ENCODE measurements at places on chromosomes 4 and X.

GRCh38 chr4:73620115-73620792 is at the start of gene RASSF6:
RASSF6 (minus strand) TSS chr4:73620436; CDS start chr4:73611795, 8,641 bp downstream.
- DNase-seq: no peak

GRCh38 chr4:58061967-58062366 is 951.8 kb upstream of the IGFBP7 start:
- DNase-seq: no peak

DNA sequence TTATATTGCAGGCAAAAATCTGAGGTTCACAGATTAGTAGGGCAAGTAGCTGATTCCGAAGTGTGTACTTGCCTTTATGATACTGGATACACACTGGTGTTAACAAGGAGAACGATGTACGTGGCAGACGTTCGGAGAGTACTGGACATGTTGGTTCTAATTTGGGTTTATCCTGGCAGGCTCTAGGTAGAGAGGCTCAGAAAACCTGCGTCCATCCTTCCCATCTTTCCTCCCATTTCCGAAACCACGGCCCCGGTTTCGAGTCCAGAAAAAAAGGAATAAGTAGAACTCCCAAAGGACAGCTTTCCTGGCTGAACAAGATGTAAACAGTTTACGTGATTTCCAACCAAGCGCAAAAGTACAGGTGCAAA is 351 bp upstream of the SLC30A9 start:
- DNase-seq: no peak

DNA sequence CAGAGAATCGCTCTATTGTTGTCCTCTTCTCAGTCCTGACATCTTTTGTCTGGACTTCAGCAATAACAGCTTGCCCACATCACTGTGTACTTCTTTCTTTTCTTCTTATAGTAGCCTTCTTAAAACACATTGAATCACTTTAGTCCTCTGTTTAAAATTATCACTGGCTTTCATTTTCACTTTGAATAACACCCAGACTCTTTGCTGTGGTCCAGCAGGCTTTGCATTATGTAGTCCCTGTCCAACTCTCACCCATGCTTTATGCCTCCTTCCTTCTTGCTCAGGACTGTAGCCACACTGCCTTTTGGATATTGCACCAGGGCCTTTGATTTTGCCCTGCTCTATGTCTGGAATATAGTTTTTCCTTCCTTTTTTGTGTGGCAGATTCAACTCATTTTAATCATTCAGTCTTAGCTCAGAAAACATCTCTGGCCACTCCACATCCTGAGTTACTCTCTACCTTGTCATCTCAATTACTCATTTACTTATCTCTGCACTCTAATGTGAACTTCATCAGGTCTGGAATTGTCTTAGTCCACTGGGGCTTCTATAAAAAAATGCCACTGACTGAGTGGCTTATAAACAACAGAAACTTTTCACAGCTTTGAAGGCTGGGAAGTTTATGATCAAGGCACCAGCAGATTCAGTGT is 168.2 kb downstream of the C4orf33 start:
- DNase-seq: no peak

DNA sequence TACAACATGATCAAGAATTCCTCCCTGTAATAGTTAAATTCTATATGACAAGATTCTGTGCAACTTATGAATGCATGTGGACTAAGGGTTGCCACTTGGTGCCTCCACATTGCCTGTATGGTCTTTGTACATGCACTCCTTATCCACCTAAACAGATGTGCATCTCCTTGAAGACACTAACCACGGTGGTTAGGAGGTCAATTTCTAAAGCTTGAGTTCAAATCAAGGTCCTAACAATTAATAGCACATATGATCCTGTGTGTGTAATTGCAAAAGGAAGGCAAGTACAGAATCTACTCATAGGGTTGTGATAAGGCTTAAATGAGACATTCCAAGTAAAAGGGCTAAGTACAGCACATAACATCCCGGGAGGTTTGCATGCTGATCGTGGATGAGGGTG is 1.5 kb upstream of the IL21 start:
- no peak for DNase-seq

GRCh38 chrX:78622831-78623230 is 36.3 kb downstream of the RTL3 start:
- DNase-seq: no peak

DNA sequence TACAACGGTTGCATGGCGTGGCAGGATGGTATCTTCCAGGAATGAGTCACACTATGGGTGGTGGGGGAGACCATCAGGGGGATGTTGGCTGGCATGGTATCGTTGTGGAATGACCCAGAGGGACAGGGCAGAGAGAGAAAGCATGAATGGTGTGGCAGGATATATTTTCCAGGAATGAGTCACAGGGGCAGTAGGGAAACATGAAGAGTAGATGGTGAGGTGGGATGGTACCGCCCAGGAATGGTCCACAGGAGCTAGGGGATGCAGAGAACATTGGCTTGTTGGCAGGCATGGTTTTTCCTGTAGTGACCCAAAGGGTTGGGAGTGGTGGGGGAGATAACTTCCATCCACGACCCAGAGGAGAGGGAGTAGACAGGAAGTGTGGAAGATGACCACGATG is 62.4 kb downstream of the MAOA start:
- DNase-seq: no peak

DNA sequence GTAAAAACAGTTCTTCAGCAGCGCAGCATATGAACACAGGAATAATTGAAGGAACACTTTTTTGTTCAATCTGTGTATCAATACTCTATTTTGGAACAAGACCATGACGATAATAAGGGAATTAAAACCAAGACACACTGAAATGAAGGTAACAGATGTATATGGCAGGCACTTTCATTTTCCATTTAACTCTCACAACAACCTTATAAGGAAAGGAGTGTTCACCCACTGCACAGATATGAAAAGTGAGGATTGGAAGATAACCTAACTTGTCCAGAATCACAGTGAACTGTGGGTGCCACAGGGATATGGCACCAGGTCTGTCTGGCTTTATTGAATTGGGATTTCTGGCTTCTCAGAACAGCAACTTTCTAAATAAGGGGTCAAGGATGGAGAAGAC is 153.3 kb downstream of the MID1IP1 start:
- DNase-seq: no peak

DNA sequence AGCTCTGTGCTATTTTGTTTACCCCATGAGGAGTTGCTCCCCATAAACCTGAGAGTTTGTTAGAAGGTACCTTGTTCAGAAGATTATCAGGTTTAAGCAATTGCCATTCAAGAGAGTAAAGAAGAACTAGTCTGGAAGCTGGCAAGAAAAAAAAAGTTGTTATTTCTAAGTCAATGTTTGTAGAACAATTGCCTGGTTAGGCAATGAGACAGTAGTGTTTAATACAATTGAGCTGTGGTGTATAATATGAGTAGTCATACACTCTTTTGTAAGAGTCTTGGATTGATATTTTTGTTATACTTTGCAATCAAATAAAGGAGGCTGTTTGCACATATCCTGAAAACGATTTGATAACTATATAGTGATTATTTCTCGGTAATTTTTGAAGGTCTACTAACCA is 44.7 kb downstream of the GALNT7 start:
- no peak for DNase-seq
